ENCODE measurements at places on chromosomes 2 and 18.

DNA sequence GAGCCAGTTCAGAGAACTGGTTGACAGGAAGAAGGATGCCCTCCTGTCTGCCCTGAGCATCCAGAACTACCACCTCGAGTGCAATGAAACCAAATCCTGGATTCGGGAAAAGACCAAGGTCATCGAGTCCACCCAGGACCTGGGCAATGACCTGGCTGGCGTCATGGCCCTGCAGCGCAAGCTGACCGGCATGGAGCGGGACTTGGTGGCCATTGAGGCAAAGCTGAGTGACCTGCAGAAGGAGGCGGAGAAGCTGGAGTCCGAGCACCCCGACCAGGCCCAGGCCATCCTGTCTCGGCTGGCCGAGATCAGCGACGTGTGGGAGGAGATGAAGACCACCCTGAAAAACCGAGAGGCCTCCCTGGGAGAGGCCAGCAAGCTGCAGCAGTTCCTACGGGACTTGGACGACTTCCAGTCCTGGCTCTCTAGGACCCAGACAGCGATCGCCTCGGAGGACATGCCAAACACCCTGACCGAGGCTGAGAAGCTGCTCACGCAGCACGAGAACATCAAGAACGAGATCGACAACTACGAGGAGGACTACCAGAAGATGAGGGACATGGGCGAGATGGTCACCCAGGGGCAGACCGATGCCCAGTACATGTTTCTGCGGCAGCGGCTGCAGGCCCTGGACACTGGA is 92.5 kb upstream of the EML6 start:
- ATAC-seq, result no peak

- ATAC-seq, result no peak
Observed at GRCh38 chr2:48406116-48406515, 123.8 kb upstream of the STON1 start.

DNA sequence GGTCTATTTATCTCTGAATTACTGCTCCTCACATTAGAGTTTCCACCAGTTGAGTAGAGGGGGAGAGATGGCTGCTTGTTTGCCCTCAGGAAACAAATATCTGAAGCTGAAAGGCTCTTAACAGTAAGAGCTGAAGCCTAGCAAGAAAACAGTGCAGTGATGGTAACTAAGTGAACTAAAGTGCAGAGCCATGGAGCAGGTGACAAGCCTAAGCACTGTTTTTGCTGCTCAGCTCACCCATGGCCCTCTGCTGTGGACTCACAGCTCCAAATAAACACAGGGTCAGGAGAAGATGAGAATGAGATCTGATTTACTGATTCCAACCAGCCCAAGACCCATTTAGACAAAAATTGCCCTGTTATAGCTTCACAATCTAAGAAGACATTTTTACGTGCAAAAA is 118.4 kb downstream of the ETAA1 start:
- ATAC-seq, result no peak

- no peak for ATAC-seq
Observed at GRCh38 chr2:213251618-213252017, 32.6 kb upstream of the SPAG16 start.

DNA sequence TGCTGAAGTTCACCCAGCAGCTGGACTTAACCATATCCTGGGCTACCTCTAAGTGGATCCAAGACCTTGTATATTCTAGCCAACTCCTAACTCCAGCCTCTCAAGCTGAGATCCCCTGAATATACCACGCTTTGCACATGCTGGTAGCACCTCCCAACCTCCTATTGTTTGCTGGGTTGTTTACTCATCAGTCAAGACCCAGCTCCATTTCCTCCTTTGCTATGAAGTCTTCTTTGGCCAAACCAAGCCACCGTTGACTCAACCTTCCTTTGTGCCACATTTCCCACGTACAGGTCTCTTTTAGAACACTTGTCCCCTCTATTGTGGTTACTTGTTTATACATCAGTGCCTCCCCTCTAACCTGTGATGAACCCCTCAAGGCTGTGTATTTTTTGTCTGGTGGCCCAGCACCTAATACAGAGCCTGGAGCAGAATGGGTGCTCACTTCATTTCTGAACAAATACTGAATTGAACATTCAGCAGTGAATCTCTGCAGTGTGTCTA is 267.8 kb upstream of the REV1 start:
- no peak for ATAC-seq

DNA sequence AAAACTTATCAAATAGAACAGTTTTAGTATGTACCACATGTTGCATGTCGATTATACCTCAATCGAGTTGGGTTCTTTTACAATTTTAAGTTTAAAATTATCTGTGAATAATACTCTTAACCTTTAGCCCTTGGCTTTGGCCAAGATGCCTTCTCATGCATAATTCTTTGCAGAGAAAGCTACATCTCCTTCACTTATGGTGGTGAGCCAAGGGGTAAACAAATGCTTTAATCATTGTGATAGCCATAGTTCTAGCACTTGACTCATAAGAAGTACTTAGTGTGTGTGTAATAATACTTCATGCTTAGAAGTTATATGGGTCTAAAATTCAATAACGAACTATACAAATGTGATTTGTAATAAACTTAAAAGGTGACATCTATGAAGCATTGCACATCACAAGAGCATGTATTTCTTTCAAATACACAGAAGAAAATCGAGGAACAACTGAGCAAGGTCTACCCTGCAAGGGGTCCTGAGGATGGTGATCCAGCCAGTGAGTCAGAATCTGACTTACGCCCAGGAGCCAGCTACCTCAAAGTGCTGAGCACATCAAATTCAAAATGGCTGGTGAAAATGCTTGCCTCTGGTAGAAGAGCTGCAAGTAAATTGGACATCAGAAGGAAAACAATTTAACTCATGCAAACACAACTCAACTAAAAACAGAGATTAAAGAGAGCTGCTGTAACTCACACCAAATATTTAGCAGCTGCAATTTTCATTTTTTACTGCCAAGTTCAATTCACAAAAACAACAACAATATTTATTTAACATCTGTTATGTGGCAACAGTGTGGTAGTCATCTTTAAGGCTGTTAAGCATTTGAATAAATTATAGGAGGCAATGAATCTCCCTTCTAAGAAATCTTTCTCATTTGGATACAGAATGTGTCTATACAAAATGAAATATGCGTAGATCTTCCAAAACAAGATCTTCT is 23.8 kb upstream of the TTC39C start:
- no peak for ATAC-seq

DNA sequence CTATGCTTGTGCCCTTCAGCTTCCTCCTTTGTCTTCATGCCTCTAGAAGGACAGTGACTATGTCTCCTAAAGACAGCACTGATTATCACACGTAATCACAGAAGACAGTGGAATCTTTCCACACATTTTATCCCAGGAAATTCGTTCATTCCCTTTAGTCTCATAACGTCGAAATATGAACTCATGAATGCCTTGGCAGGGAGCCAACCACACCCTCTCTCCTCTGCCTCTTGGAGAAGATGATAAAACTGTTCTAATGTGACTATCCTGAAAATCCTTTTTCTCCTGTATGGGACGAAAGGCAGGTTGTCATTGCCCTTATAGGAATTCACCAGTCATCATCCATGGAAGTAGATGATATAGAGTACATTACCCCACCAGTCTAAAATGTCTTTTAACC is 726.6 kb upstream of the FANCL start:
- no peak for ATAC-seq

- no peak for ATAC-seq
Observed at GRCh38 chr2:28021898-28022297, 131.4 kb downstream of the BABAM2 start.

Measured in gastroesophageal sphincter (tissue), 4 donors.